NCI-H1417 treated with DMSO at 0.1 percent for 48 hours (cell line): ENCODE measurements at places on chromosomes 3 and 15.

DNA sequence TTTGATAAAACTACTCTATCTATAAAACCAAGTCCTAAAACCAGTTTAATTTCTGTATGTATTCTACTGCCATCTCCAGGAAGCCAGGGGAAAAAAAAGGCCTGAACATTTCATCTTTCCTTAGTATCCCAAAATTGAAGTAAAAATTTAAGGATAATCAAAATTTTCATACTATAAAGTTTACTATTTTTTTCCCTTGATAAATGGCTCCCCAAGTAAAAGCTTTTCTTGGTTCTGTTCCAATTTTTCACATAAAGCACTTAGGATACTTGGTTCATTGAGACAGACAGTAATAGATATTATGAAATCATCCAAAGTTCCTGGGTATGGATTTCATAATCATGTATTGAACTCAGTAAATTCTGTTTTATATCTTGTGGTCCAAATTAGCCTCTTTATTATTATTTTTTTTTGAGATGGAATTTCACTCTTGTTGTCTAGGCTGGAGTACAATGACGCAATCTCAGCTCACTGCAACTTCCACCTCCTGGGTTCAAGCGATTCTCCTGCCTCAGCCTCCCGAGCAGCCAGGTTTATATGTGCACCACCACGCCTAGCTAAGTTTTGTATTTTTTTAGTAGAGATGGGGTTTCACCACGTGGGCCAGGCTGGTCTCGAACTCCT is 34.5 kb downstream of the ICE2 start:
- DNase-seq: no peak

- no peak for DNase-seq
Observed at GRCh38 chr15:99454941-99455788, 110.6 kb upstream of the MEF2A start.

DNA sequence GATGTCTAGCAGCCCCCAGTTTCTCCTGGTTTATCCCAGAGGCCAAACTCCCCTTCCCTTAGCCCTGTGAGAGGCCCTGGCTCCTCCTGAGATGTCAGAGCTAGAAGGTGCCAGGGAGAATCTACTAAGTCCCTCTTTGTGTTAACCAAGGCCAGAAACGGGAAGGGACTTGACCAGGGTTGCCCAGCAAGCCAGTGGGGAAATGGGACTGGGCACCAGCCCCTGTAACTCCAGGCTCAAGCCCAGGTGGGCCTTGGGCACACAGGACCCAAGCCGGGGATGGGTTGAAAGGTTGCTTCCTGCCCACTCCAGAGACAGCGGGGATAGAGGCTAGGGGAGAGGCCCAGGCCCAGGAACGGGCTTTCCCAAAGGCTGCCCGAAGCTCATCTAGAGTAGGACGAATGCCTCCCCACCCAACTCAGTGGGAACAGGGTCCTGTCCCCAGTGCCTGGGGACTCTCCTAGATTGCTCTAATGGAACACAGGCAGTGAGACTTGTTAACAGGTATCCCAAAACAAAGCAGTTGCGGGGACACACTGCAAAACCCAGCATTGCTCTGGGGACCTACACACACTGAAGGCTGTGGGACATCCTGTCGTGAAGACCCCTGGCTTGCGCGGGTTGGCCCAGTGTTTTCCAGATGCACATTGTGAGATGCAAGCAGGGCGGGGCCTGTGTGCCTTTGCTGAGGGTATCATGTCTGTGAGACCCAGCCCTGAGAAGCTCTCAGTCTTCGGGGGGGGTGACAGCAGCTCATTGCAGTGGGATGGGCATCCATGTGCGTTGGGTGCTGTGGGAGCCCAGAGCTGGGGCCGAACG is 12.9 kb upstream of the TXNRD3 start:
- DNase-seq: no peak

- no peak for DNase-seq
Observed at GRCh38 chr3:97882975-97883598, 61.3 kb downstream of the CRYBG3 start.

DNA sequence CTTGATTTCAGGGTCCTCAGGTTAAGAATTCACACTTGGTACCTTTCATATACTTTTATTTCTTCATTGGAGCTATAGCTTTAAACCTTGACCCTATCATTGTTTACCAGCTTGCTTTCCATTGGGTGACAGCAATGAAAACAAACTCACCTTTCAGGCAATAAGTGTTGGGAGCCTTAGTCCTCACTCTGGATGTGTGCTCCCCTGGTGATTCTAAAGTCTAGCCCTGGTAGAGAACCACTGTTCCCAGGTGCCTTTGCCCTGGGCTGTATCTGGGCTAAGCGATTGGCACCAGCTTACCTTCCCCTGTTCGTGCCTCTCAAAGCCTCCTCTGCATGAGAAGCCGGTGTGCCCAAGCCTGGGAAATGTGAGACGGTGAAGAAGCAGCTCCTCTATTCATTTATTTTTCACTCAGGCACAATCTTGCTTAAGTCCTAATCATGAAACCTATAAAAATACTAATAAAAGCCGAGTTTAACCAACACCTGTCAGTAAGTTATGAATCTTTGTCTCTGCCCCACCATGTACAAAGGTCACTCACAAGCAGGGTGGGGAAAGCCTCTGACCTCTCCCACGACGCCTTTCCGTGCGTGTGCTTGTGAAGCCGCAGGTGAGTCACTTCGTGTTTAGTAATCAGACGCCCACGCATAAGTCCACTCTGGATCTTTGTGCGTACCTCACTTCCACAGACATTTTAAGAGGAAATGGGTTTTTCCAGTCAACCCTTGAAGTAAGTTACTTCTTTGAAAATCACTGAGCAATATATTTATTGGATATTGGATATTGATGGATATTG is 12.8 kb upstream of the ARRDC4 start:
- no peak for DNase-seq
